Adipose tissue (tissue), 3 donors: ENCODE measurements at places on chromosomes 16 and 17. TPM values are rescaled to one million over a fixed set of nuclear protein-coding genes. Genes with fewer than 3 reads are reported as not detected.

Gene ST6GALNAC2
- polyA plus RNA-seq = 6.4 TPM

Gene CPHXL2
- not detected for polyA plus RNA-seq

Gene AGRP
- not detected for polyA plus RNA-seq

Gene QRICH2
- 1.3 TPM for polyA plus RNA-seq

Gene CTRB2
- 1.9 TPM for polyA plus RNA-seq

Gene KRT28
- not detected for polyA plus RNA-seq

Gene SEPTIN12
- polyA plus RNA-seq = not detected

Gene WNT9B
- polyA plus RNA-seq = not detected

Gene NLE1
- polyA plus RNA-seq = 15.3 TPM

Gene KCTD13
- polyA plus RNA-seq = 10.5 TPM

Gene UNC13D
- 10.1 TPM for polyA plus RNA-seq

Gene ITGAL
- 1.2 TPM for polyA plus RNA-seq

Gene CHST5
- not detected for polyA plus RNA-seq

Gene CES4A
- polyA plus RNA-seq = 11.2 TPM

Gene CSHL1
- not detected for polyA plus RNA-seq

Gene RDM1
- polyA plus RNA-seq = not detected

Gene JMJD8
- polyA plus RNA-seq = 36.8 TPM

Gene WDR59
- 16.5 TPM for polyA plus RNA-seq

Gene SMIM5
- 0.67 TPM for polyA plus RNA-seq

Gene KRTAP4-5
- not detected for polyA plus RNA-seq

Gene MAPT
- 7.8 TPM for polyA plus RNA-seq
